ENCODE measurements at places on chromosomes 7 and 10. TPM values are rescaled to one million over a fixed set of nuclear protein-coding genes. Genes with fewer than 3 reads are reported as not detected.

DNA sequence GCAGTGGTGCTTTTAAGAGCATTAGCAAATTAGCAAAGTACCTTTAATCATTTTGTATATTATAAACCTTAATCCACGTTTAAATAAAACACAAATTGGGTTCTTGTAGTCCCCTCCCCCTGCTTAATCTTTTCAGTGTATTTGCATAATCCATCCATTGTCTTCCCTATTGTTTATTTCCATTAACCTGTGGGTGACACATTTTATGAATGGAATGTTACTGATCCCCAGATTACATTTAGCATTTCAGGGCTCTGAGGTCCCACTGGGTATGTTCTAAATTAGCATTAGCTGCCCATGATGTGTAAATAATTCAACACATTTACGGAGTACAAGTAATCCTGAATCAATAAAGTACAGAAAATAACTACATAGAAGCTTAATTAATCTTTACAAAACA lies 138.4 kb upstream of the FEZF1 start:
- ATAC-seq = no peak

- no peak for ATAC-seq
These were observed 124.1 kb upstream of the EFCAB10 start for GRCh38 chr7:105705427-105705826.

GRCh38 chr10:4596951-4597350 lies 229.1 kb upstream of the AKR1E2 start:
- ATAC-seq = no peak

DNA sequence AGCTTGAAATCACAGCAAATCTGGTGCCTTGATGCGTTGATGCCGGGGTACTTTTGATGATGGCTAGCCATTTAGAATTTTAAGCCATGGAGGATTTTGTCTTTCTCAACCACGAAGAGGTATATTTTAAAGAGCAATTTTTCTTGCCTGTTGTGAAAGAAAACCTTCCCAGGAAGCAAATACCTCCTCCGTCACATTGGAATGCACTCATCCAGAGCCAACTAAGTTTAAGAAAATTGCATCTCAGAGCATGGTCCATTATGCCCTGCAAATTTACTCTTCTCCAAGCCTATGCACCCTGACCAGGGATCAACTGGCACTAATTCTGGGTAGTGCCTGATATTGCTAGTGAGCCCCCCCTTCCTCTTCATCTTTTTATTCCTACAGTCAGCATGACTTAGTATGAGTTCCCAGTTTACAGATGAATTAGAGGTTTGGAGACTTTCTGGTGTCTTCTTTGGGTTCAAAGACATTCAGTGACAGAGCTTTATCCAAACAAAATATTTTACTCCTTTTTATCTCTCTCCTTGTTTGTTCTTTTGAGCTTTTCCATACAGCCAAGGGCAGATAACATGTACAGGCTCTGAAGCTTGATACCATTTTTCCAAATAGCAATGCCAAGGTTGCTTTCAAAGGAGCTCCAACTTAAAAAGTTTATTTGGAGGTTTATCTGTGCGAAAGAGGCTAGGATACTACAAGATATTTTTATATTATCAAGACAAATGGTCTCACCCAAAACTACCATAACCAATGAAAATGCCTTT lies 56.6 kb upstream of the ANK3 start:
- ATAC-seq = no peak

DNA sequence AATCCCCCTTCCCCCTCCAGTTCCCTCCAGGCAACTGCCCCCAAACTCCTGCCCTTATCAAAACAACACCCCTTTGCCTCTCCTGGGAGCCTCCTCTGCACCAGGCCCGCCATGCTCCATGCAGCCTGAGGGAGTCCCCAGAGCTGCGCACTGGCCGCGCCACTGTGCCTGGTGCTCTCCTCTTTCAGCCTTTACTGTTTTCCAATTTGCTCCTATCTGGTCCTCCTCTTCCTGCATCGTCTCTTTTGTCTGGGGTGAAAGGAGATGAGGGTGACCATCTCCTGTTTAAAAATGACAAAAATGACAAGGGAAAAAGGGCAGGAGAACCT lies 165.8 kb upstream of the ADCY1 start:
- ATAC-seq = no peak

- ATAC-seq = no peak
These were observed 2.6 kb downstream of the MEST start for GRCh38 chr7:130494431-130494858.

DNA sequence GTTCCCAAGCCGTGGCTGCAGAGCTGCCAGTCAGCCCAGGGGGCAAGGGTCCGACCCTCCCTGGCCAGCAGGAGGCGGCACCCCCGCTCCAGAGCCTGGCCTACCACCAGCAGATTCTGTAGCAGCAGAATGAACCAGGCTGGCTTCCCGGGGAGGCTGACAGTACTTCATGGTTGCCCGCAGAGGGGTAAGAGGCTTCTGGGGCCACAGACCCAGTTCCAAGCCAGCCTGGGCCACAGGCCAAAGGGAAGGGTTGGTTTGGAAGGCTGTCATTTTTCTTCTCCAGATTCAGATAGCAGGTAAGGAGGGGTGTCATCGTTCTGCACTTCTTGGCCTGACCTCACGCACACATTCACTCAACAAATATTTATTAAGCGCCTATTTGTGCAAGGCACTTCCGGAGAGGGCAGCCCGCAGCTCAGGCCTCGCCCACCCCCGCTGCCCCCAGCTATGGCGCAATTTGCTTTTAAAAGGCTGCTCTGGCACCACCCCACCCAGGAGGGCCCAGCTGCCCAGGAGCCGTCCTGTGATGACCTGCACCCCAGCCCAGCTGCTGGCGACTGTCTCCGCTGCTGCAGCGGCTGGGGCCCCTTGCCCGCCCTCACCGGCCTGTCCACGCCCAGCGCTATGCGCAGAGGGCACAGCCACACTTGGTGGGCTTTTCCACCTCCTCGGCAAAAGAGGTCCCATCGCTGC lies 168.5 kb downstream of the LCOR start:
- no peak for ATAC-seq

Gene C10orf62
- not detected for total RNA-seq

DNA sequence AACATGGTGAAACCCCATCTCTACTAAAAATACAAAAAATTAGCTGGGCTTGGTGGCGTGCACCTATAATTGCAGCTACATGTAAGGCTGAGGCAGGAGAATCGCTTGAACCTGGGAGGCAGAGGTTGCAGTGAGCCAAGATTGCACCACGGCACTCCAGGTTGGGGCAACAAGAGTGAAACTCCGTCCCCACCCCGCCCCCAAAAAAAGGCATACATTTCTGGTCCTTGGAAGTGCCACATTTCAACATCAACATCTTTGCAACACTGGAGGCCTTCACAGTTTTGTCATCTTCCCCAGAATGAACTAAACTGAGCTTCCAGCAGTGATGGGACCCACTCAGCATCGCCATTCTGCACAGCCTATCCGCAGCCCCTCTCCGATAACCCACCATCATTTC lies 36.6 kb downstream of the FAM53B start:
- no peak for ATAC-seq

DNA sequence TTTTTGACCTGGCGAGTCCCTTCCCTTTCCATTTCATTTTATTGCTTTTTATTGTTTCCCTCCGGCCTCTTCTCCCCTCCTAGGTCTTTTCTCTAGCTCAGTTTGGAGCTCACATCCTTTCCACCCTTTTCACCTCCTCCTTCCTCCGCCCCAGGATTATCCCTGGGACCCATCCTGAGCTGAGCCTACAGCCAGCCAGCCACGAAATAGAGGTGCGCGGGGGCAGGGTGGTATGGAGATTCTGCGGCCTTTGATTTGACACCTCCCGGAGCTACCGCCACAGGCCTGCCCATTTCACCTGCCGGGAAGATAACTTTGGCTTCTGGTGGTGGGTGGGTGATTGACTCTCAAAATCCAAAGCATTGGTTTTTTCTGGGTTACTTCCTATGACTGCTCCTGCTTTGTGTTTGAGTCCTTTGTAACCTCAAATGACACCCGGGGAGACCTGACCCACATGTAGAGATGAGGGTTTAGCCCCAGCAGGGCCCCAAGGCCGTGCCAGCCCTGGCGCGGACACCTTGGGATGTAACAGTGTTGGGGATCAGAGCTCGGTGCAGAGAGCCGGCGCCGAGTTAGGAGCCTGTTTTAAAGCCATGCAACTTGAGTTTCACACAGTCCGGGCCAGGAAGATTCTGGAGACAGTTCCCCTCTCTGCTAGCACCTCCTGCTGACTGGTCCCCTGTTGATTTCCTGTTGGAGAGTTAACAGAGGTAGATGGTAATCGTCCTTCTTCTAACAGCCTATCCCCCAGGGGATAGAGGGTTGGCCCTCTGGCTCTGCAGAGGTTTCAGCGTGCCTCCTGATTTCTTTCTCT lies 1.5 kb downstream of the DUSP5 start:
- ATAC-seq = peak; percentile 20

DNA sequence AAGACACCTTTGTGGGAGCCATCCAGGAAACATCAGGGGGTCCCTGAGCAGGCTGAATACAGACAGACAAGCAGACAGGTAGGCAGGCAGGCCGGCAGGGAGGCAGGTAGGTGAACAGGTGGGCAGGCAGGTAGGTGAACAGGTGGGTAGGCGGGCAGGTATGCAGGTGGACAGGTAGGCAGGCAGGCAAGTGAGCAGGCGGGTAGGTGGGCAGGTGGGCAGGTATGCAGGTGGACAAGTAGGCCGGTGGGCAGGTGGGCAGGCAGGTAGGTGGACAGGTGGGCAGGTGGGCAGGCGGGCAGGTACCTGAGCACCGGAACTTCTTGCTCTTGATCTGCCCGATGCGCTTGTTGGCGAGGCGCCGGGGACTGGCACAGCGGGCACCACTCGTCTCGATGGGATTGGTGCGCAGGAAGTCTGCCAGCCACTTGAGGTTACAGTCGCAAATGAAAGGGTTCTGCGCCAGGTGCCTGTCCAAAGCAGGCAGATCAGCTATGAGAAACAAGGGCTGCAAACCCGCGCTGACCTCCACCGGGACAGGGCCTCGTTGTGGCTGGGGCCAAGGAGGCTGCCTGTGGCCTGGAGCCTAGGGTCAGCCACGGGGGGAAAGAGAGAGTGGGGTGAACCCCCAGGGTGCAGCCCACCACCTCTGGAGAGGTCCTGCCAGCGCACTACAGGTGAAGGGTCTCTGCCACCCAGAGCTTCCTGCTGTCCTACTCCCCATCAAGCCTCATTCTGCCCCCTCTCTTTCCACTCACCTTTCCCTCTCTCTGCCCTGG lies 136.9 kb downstream of the SLIT1 start:
- ATAC-seq = no peak

Gene SGPL1
- 30.8 TPM for total RNA-seq

Gene DPYSL4
- 23.5 TPM for total RNA-seq

DNA sequence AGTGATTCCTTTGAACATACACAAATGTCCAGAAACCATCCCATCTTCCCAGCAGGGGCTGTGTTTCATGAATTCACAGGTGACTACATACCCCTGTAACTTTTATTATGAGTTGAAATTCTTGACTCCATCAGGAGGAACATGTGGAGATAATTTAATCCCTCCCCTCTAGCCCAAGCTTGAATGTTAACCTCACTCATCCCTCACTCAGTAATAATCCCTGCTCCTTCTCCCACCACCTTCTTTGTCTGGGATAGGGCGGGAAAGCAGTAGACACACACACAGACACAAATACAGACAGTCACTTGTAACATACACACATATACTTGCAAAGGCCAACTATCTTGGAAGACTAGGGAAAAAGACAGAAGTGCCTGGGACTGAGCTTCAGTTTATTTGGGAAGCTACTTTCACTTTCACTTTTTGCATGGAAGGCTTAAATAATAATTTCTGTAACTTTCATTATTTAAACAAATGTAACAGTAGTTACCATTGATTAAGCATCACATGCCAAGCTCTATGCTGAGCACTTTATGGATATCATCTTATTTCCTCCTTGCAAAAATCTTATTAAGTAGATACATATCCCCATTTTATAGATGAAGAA lies 7.3 kb downstream of the AASS start:
- ATAC-seq = no peak

All from activated T-helper 17 cell treated with anti-CD3 and anti-CD28 coated beads, Interleukin-2, amount 50 U/mL, for 72 hours (primary cell).